ENCODE measurements at places on chromosomes 16 and 17.

DNA sequence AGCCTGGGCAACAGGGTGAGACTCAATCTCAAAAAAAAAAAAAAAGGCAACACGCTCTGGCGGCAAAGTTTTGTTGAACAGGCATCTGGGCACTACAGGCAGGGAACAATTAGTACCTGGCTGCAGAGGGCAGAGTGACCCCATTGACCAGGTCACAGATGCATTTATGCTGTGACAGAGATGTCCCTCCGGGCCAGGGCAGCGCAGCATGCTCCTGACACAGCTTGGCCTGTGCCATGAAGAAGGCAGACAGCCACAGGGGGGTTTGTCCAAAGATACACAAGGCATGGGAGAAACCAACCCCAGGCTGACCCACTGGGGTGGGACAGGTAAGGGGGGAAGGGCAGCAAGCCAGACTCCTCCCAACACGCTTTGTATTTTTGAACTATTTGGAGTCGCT lies 7.7 kb upstream of the SRRM2 start:
- DNase-seq, result no peak

DNA sequence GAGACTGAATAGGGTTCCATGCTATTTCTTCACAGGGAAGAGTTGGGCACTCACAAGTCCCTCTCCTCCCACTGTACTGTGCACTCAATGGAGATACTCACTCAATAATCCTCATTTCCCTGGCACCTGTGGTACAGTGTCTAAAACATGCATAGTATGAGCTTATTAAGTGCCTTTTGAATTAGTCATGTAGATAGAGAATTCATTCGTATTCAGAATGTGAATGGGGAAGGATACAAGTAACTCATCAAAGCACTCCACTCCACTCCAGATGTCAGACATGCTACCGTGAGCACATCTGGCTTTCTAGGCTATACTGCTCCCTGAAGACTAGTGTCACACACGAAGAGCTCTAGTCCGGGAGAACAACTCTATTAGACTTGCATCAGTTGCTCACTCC lies 6.3 kb downstream of the C17orf75 start:
- no peak for DNase-seq

DNA sequence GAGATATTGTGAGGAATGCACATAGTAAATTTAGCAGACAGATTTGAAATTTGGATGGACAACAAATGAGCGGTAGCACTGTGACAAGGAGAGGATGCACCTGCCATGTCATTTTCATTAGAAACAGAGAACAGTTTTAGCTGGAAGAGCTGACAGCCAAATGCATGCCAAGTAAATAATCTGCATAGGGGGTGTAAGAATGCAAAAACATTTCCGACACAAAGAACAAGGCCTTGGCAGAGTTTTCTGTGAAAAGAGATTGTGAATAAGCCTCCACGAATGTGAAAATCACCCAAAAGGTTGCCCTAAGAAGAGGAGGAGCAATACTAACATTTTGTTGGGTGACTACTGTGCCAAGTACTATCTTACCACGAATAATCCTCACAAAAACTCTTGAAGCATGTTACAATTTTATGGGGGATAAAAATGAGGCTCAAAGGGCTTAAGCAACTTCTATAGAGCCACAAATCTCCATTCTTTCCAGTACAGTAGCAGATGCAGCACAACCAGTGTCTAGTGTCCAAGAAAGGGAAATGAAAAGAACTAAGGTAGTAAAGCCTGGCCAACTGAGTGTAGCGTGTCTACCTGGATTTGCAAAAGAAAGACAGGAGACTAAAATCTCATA lies 28.3 kb downstream of the TMEM100 start:
- DNase-seq, result no peak

GRCh38 chr17:81121841-81122733 lies 43.2 kb upstream of the PVALEF start:
- no peak for DNase-seq

DNA sequence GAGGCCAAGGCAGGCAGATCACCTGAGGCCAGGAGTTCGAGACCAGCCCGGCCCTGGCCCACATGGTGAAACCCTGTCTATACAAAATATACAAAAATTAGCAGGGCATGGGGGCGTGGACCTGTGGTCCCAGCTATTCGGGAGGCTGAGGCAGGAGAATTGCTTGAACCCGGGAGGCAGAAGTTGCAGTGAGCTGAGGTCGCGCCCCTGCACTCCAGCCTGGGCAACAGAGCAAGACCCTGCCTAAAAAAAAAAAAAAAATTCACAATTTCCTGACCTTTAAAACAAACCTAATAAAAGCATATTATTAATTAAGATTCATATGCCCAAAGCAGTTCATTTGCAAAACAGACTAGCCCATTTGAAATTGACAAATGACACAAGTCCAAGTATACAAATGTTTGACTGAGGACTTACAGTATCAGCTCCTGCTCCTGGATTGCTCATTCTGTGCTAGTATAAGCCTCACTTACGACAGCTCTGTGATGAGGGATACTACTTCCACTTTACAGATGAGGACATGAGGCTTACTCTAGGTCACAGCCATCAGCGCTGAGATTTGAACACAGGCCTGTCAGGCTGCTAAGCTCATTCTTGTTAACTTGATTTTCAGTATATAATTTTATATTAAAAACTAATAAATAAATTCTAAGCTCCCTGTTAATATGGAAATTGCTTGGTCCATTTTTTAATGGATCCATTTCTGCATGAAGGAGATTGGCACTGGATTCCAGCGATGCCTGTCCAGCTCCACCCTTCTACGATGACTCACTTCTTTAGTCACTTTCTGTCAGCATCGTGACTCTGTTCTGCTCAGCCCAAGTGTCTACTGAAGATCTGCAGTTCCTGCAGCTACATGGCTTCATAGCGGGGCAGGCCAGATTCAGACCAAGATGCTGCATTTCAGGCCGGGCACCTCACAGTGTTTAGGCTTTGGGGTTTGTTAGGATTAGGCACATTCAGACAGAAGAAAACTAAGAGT lies 88.2 kb downstream of the WDR59 start:
- DNase-seq, result peak; percentile 53

DNA sequence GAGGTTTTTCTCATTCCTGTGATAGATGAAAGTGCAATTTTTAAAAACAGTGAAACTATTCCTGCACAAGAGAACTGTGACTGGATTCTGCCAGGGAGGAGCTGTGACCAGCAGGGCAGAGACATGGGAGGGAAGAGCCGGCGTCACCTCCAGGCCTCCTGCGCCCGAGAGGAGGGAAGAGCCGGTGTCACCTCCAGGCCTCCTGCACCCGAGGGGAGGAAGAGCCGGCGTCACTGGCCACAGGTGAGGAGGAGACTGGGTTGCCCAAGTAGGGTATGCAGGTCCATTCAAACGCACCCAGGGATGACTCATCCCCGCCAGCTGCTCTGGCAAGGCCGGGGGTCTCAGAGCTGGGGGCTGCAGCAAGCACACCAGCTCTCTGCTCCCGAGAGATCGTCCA lies 56.7 kb downstream of the METRNL start:
- no peak for DNase-seq

- peak; percentile 27 for DNase-seq
These were observed 36.0 kb downstream of the ZFHX3 start for GRCh38 chr16:73011926-73012325.

- DNase-seq, result no peak
These were observed 34.2 kb downstream of the CD300LF start for GRCh38 chr17:74678541-74678940.

DNA sequence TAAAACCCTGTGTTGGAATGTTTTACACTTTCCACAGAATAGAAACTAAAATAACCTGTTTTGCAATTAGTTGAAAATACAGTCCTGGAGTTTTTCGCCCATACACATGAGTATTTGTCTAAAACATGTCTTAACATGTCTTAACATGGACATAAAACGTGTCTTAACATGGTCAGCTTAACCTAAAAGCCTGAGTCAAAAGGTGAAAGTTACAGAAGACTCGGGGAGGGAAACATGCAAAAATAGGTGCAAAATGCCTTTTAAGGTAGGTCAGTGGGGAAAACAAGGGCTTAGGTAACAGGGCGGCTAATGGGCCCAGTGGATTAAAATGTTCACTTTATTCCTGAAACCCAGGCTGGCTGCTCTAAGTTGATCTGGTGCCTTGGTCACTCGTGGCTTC lies 56.1 kb upstream of the RBL2 start:
- DNase-seq, result no peak

- DNase-seq, result no peak
These were observed 510.3 kb upstream of the ZFHX3 start for GRCh38 chr16:73558219-73558618.

- DNase-seq, result no peak
These were observed 13.6 kb upstream of the CBFB start for GRCh38 chr16:67015313-67015731.

DNA sequence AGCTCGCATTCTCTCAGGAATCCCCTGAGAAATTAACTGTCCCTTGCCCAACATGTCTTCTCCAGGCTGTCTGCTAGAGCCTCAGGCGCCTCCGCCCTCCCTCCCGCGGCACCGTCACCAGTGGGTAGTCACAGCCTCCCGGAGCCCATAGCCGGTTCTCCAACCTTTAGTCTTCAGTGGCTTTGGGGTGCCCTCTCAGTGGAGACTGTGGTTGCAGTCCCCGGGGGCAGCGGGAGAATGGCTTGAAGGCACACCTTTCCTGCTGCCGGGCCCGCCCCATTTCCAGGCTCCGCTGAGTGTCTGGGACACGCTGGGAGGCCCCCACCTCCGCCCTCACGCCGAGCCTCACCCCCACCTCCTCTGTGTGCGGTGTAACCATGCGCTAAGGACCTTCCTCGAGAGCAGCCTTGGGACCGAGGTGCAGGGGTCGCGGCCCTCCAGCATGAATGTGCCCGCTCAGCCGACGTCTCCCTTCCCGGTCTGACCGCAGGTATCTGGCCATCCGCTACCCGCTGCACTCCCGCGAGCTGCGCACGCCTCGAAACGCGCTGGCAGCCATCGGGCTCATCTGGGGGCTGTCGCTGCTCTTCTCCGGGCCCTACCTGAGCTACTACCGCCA lies 1.7 kb downstream of the GALR2 start:
- DNase-seq, result no peak

GRCh38 chr17:2647957-2648356 lies 54.5 kb downstream of the PAFAH1B1 start:
- DNase-seq, result peak; percentile 75

DNA sequence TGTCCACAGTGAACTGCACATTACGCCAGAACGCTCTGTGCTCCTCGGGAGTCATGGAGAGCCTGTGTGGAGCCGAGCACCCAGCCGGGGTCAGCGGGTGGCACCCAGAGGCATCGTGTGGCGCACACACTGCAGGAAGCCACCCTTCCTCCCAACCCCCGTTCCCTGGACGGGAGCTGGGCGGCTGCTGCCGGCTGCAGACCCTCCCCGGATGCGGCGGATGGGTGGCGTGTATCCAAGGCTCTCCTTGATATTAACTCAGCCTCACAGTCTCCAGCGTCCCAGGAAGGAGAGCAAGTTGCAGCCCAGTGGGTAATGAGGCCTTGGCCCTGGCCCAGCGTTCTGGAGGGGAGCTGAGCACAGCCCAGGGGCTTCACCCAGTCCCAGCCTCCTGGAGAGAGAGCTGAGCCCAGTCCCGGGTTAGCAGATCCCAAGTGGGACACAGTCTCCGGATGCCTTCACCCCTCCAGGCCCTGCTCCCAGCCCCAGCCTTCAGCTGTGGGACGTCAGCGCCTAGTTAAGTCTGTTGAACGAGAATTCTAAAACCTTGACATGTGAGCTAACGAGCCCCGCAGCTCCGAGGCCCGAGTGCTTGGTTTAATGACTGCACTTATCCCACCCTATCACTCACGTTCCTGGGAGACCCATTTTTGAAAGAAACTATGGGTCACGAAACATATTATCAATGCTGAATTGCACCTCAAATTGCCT lies 86.6 kb downstream of the TBC1D16 start:
- DNase-seq, result no peak

GRCh38 chr17:5511401-5512225 lies 25.2 kb downstream of the MIS12 start:
- DNase-seq, result no peak

GRCh38 chr16:12721841-12722421 lies 81.8 kb downstream of the CPPED1 start:
- DNase-seq, result no peak

DNA sequence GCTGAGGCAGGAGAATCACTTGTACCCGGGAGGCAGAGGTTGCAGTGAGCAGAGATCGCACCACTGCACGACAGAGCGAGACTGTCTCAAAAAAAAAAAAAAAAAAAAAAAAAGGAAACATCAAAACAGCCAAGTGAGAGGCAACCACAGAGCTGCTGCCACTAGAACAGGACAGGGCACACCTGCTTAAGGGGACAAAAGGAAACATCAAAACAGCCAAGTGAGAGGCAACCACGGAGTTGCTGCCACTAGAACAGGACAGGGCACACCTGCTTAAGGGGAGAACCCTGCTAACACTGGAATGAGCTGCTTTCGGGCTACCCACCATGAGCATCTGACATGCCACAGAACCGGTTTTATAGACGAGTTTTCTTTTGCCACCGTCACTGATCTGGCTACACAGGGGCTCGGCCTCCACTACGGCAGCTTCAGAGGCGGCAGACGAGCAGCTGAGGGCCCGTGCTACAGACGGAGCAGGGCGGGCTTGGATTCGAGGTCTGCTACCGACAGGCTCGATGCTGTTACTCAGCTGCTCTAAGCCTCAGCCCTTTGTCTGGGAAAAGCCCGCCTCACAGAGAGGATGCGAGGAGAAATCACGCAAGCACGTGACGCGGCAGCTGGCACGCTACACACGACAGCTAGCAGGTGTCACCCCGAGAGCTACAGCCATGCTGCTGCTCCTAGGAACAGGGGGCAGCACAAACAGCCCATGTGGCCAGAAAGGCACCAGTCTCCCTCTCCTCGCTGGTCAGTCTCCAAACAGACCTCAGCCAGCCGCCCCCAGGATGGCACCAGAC lies 2.0 kb downstream of the P4HB start:
- DNase-seq, result no peak

DNA sequence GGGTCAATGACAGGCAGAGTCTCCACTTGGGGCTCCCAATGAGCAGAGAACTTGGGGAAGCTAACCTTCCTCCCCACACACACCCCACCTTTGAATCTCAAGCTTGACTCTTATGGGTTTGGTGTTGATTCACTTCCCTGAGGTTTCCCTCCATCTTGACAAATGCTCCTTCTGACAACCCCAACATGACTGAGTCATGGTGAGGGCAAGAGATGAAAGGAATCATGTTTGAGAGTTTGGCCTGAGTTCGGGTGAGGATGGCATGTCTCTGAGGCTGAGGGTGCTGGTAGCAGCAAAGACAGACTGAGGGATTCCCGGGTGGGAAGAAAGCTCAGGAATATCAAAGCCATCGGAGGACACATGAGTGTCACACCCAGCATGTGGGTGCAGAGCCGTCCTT lies 18.7 kb downstream of the KRT9 start:
- no peak for DNase-seq

DNA sequence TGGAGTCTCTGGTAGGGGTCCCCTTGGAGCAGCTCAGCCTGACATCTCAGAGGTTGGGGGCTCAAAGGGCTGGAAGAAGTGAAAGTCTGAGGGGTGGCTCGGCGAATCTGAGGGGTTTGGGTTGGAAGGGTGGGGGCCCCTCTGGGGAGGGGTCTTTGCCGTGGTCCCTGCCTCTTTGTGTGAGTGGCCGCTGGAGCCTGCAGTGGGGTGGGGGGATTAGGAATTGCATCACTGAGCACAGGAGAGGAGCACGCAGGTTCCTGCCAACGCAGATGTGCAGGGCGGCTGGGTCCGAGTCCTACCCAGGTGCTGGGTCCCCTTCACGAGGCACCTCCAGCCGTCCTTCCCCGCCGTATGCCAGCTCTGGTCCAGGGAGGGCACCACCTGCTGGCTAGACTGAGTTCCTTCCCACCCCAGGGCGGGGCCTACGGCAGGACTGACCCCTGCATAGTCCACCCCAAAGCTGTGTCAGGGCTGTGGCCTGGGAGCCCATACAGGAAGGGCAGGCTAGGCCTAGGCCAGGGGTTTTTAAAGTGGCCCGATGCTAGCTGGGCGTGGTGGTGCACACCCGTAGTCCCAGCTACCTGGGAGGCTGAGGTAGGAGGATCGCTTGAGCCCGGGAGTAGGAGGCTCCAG lies 9.9 kb downstream of the FMNL1 start:
- peak; percentile 62 for DNase-seq
